ENCODE measurements at places on chromosomes 11 and 22. TPM values are rescaled to one million over a fixed set of nuclear protein-coding genes. Genes with fewer than 3 reads are reported as not detected.

- DNase-seq = no peak
Measured at GRCh38 chr22:20966883-20967696, at the start of gene AIFM3. Gene AIFM3 (plus strand): TSS chr22:20967255. CDS start chr22:20967945, 690 bp downstream.

DNA sequence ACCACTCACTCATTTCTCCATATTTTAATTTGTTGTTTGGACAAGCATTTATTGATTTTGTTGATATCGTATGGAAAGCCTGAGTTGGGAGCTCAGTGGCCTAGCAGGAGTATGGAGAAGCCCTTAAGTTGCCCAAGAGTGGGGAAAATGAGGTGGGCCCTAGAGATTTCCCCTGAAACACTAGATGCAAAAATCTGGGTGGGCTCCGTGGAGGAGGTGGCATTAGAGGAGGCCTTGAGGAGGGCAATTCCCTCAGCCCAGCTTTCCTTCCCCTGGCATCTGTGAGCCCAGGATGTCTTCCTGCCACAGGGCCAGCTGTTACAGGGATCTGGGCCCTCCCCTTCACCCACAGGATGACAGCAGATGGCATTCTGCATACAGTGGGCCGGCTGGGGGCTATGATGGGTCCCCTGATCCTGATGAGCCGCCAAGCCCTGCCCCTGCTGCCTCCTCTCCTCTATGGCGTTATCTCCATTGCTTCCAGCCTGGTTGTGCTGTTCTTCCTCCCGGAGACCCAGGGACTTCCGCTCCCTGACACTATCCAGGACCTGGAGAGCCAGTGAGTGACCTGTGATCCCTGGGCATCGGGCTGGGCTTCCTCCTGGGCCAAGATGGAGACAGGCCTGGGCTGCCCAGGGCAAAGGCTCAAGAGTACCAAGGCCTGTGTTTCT lies 21.6 kb upstream of the SLC22A12 start:
- DNase-seq = no peak

GRCh38 chr11:69674267-69674885 lies 777 bp downstream of the LTO1 start:
- DNase-seq = no peak

DNA sequence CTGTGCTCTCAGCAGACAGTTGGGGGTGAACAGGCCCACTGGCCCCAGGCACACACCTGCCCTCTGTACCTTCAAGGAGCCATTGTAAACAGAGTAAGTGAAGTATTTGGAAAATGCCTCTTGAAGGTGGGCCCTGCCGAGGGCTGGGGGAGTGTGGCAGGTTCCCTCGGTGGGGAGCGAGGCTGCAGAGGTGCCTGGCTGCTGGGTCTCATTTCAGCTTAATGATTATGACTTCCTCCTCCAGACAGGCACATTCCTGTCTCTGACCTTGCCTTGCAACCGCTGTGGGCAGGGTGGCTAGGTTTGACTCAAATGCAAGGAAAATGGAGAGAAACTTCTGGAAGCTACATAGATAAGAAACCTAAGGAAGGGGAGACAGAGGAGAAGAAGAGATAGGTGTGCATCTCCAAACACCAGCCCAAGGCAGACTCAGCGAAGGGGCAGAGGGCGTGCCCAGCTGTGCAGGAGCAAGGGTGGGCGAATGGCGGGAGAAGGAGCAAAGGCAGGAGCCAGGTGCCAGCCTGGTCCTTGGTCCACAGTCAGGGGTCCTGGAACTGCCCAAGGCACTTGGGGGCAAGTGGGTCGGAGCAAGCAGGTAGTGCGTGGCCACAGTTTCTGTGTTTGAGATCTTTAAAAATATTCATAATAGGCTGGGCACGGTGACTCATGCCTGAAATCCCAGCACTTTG lies 14.0 kb downstream of the GRAMD4 start:
- no peak for DNase-seq

DNA sequence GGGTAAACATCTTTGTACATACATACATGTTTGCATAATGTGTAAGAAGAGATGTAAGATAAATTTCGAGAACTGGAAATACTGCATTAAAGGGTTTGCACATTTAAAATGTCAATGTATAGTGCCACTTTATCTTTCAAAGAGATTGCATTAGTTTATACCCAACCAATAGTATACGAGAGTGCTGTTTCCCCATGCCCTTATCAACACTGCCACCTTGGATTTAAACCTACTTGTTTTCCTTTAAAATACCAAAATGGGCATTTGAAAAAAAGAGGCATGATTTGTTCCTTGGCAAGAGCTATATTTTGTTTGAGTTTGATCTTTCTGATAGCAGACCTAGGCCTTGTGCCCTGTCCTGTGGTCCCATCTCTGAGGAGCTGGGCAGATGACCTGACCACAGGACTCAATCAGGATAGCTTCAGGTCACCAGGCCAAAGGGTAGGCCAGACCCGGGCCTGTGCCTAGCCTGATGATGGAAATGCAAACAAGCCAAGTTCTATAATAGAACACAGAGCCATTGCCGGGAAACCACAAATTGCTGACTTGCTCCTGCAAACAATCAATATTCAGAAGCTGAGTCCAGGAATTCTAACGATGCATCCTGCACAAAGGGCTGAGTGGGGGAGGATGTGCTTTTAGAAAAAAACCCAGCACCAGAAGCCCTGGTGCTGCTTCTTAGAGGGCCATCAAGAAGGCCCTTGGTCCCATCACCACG lies 16.9 kb upstream of the ALG8 start:
- DNase-seq = no peak

Gene MRGPRX3
- not detected for total RNA-seq

Gene MAPK11
- total RNA-seq = 15.1 TPM

- DNase-seq = no peak
Measured at GRCh38 chr11:30735946-30736345, 149.8 kb upstream of the MPPED2 start.

- no peak for DNase-seq
Measured at GRCh38 chr11:73143126-73143838, 1.2 kb upstream of the FCHSD2 start.

DNA sequence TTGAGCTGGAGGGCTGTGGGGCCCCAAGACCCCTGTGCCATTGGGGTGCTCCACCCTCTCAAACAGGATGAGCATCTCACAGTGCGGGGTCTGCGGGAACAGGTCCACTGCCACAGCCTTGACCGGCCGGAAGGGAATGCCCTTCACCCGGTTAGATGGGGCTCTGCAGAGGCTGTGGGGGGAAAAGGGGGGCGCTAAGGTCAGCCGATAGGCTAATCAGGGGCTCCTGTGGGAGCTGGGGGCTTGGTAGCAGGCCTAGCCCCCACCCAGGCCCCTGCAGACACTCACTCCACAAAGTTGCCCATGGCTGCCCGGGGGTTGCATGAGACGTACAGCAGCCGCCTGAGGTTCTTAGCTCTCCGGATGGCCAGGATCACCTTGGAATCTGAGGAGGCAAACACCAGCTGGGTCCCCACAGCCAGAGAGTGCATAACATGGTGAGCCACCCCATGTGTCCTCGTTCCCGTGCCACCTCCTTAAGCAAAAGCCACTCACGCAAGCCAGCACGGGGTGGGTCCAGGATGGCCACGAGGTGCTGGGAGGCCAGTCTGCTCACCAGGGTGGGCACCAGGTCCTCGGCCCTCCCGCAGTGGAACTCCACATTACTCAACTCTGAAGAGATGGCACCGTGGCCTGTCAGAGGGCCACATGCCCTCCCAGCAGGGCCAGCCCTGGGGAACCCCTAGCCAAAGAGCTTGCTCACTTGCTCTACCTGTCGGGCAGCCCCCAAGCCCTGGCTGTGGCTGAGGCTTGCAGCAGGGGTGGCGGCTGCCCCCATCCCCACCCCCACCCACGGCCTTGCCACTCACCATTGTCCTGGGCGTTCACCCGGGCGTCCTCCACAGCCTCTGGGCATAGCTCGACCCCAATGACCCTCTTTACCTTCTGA lies 3.0 kb upstream of the RANBP1 start:
- no peak for DNase-seq

- DNase-seq = no peak
Measured at GRCh38 chr22:19761725-19762567, 1.4 kb downstream of the TBX1 start.

GRCh38 chr11:74019104-74019738 lies 10.3 kb upstream of the UCP3 start:
- DNase-seq = no peak

Gene POTEH
- total RNA-seq = not detected

Gene TPH1
- total RNA-seq = 0.36 TPM

Gene BTBD18
- total RNA-seq = not detected

Gene CDCA5
- 59.2 TPM for total RNA-seq

DNA sequence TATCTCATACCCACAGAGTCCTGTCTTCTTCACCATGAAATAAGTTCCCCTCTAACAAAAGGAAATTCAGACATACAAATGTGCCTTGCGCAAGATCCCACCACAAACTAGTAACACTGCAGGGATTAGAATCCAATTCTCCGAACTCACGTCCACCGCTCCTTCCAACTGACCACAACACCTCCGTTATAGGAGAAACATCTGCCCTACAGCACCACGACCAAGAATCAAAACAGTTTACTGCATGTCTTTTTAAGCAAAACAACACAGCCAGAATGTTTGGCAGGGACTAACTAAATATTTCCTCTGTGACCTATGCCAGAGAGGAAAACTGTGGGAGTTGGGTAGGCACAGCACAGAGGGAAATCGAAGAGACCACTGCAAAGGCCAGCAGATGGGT lies 72.7 kb upstream of the AKIP1 start:
- no peak for DNase-seq

Gene ADAMTS15
- not detected for total RNA-seq

GRCh38 chr11:19703211-19703610 lies 9.4 kb upstream of the NAV2 start:
- no peak for DNase-seq

DNA sequence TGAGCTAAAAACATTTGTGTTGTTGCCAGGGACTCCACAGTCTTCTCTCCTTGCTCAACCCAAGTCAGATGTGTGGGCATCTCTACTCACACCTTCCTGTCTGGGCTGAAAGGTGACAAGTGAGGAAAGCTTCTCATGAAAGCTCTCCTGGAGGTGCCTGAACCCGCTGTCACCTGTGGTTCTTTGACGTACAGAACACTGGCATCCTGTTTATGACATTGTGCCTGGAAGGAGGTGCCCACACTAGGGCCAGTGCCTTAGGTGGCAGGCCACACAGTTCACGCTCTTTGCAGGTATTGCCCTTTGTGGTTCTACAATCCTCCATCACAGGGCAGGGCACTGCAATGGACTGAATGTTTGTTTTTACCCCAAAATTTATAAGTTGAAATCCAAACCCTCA lies 108.5 kb downstream of the CD44 start:
- DNase-seq = peak; percentile 65

- DNase-seq = no peak
Measured at GRCh38 chr11:73239111-73239521, 21.0 kb downstream of the P2RY2 start.

DNA sequence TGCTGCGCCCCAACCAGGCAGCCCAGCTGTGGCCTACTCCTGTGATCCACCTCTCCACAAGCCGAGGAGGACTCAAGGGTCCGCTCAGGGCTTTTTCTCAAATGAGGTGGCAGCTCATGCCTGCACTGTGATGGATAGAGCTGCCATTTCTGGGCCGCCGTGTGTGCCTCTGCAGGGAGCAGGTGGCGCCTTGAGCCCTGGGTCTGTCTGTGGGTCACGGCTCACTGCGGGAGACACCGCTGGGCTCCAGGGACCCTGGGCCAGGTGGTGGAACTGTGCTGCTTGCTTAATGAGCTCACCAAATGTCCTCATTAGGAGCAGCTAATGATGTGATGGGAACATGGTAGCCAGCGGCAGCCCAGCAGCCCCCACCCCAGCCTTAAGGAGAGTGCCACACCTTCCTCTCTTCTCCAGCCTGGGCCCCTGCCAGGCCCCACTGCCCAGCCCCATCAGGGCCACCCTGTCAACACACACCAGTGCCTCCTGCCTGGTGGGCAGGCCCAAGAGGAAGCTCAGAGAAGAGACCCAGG lies 50.8 kb downstream of the DHCR7 start:
- DNase-seq = no peak

Gene OR52N4
- 0.38 TPM for total RNA-seq

- DNase-seq = no peak
Measured at GRCh38 chr22:31102441-31103081, 4.8 kb downstream of the SELENOM start.

Measured in natural killer cell treated with Interleukin-12 subunit alpha and Interleukin-12 subunit beta and Interleukin-15 and Interleukin-18, amount 100 ng/mL, for 72 hours (primary cell).